Stimulated activated CD4-positive, alpha-beta T cell treated with anti-CD3 and anti-CD28 coated beads, Interleukin-15, amount 100 ng/mL, for 1 hour (primary cell): ENCODE measurements at places on chromosomes 1 and 21.

DNA sequence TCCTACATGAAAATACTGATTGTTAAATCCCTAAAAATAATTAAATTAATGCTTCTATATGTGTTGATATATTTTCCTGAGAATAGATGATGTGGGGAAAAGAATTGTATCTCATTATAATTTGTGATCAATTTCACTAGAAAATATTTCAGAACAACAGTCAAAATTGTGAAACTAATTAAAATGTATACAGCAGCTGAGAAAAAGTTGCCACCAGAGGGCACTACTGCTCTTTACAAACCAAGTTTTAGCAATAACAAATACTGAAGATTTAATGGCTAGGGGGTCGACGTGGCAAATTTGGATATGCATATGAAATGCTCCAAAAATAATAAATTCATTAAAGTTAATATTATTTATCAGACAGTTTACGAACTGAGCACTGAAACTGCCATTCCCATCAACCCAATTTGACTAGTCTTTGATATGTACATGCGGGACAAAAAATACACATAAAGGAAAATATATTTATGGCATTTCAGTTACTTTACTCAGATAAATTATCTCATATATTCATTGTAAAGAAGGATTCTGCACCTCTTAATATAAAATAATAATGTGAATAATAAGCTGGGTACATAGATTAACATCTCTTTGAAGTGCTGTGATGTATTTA, 96.3 kb upstream of the TMPRSS15 start:
- no peak for DNase-seq

- no peak for DNase-seq
These were observed 10.2 kb upstream of the IL10 start for GRCh38 chr1:206782448-206782847.

DNA sequence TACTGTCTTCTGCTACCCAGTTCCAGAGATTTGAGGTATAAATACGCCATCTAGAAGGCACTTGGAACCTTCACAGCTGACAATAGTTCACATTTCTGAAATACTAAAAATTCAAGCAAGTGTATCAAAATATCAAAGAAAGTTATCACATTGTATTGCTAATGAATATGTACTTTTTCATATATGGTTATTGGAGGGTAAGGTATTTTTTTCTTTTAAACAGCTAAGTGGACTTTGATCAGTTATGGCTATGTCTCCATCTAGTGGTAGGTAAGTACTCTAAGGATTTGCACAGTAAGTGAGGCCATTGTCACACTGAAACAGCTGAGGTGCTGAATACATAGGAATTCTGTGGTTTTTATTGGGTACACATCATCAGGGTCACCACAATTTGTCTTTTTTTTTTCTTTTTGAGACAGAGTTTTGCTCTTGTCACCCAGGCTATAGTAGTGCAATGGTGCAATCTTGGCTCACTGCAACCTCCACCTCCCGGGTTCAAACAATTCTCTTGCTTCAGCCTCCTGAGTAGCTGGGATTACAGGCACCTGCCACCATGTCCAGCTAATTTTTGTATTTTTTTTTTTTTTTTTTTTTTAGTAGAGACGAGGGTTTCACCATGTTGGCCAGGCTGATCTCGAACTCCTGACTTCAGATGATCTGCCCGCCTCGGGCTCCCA, 49.1 kb upstream of the CR2 start:
- no peak for DNase-seq

GRCh38 chr1:243950166-243950565, 100.1 kb upstream of the AKT3 start:
- DNase-seq, result no peak

DNA sequence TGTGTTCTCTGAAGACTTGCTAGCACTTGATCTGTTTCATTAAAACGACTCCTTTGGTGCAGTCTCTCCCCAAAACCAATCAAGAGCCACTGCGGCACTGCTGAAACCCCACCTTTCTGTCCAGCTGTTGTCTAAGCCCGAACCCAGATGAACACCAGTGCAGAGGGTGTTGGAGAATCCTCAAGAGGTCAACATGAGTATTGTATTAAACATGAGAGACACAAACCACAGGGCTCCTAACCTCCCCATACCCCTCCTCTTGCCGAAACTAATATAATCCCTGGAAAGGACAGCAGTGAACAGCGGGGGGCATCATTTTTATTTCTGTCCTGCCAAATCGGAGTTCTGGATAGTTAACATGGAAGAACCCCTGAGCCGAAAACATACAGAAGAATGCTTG, 333.9 kb downstream of the CAMTA1 start:
- DNase-seq, result no peak

GRCh38 chr21:33063907-33064622, 5.9 kb upstream of the OLIG1 start:
- DNase-seq, result no peak

DNA sequence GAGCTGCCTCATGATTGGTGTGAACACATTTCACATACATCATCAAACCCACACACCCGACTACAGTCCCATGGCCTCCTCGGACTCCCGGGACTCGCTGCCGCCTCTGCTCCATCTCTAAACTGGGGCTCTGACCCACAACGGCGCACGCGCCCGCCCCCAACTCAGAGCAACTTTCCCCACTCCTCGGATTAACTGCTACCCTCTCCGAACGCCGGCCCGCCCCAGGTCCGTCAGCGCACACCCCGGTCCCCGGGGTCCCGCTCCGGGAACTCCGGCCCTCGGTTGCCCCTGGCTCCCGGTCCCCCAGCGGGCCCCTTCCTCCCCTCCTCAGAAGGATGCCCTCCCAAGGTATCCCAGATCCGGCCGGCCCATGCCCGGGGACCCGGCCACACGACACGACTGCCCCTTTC, 740 bp downstream of the DSTYK start:
- peak; percentile 12 for DNase-seq
